ENCODE measurements at places on chromosomes 6 and 20.

GRCh38 chr6:105215506-105215905 lies 35.7 kb upstream of the POPDC3 start:
- no peak for DNase-seq

GRCh38 chr6:137799950-137800568 lies 67.0 kb upstream of the TNFAIP3 start:
- peak; percentile 34 for DNase-seq

- no peak for DNase-seq
These were observed 11.3 kb upstream of the EIF2S2 start for GRCh38 chr20:34123309-34123708.

- DNase-seq = no peak
These were observed 27.8 kb downstream of the SPATA2 start for GRCh38 chr20:49887251-49888211.

DNA sequence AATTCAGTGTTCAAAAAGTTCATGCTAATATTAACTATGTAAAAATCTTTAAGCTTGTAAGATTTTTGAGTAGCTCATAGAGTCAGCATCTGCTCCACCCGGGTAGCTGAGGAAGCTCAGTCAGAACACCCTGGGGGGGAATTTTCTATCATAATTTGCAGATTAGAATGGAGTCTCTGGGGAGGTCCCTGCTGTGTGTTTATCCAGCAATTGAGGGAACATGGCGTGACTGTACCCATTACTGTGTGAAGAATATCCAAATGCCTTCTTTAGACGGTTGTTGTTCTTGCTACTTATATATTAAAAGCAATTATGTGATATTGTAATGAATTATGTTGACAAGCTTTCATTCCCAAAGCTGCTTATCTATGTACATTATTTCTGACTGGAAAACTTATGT lies 64.8 kb downstream of the AIG1 start:
- no peak for DNase-seq

GRCh38 chr6:62516291-62517141 lies 230.5 kb upstream of the KHDRBS2 start:
- DNase-seq = no peak

DNA sequence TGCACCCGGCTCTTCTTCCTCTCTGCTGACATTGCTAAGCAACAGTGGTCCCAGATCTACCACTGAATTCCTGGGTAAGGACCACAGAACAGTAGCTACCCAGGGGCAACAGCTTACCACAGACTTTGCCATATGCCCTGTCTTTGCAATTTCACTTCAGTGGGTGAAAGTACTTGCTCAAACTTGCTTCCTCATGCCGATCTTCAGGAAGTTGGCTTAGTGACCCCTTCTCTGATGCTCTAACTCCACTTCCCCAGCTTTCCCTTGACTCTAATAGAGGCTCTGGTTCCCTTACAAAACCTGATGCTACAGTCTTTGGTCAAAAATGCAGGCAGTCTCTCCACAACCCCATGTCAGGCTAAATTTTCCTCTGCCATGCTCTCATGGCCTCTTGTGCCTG lies 3.3 kb upstream of the TAAR5 start:
- no peak for DNase-seq

DNA sequence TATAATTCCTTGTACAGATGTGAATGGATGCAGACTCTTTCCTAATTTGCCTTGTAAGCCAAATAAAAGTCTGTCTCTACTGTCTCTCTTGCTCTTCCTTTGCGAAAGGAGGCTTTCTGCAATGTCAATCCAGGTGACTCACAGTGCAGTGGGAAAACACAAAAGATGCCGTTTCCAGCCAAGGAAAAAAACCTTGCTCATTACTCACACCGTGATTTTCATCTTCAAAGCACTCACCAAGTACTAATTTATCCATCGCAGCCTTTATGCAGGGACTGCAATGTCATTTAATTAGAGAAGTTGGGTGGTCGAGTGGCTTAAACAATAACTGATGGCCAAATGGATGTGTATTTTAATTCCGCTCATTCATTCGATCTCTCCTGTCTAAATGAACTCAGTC lies 23.8 kb downstream of the SAYSD1 start:
- no peak for DNase-seq

DNA sequence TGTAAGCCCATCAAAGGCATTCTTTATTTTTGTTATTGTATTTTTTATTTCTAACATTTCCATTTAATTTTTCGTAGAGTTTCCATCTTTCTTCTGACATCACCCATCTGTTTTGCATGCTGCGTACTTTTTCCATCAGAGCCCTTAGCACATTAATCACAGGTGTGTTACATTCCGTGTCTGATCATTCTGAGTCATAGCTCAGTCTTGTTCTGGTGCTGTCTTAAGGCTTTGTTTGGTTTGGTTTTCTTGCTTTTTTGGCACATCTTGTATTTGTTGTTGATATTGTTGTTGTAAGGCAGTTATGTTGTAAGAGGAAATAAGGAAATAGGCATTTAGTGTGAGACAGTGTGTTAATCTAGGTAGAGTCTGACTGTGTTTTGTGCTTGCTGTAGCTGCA lies 214.6 kb upstream of the CDH4 start:
- DNase-seq = no peak

DNA sequence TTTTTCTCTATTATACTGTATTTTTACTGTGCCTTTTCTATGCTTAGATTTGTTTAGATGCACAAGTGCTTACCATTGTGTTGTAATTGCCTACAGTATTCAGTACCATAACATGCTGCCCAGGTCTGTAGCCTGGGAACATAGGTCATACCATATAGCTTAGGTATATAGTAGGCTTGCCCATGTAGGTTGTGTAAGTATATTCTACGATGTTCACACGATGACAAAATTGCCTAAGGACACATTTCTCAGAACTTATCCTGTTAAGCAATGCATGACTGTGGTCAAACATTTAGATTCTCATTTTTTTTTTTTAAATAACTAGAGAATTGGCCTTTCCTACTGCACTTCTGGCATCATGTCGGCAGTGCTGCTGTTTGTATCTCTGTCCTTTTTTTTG lies 253.7 kb upstream of the SUPT3H start:
- DNase-seq = no peak

GRCh38 chr20:47740121-47740861 lies 45.0 kb downstream of the SULF2 start:
- DNase-seq = no peak

- no peak for DNase-seq
These were observed 2.2 kb downstream of the HSPA1B start for GRCh38 chr6:31829633-31830283.

GRCh38 chr6:150877928-150878327 lies 12.4 kb downstream of the MTHFD1L start:
- no peak for DNase-seq

GRCh38 chr20:51801122-51801822 lies 1.0 kb downstream of the SALL4 start:
- DNase-seq = no peak

GRCh38 chr6:158756977-158757752 lies 62.0 kb downstream of the EZR start:
- DNase-seq = no peak

DNA sequence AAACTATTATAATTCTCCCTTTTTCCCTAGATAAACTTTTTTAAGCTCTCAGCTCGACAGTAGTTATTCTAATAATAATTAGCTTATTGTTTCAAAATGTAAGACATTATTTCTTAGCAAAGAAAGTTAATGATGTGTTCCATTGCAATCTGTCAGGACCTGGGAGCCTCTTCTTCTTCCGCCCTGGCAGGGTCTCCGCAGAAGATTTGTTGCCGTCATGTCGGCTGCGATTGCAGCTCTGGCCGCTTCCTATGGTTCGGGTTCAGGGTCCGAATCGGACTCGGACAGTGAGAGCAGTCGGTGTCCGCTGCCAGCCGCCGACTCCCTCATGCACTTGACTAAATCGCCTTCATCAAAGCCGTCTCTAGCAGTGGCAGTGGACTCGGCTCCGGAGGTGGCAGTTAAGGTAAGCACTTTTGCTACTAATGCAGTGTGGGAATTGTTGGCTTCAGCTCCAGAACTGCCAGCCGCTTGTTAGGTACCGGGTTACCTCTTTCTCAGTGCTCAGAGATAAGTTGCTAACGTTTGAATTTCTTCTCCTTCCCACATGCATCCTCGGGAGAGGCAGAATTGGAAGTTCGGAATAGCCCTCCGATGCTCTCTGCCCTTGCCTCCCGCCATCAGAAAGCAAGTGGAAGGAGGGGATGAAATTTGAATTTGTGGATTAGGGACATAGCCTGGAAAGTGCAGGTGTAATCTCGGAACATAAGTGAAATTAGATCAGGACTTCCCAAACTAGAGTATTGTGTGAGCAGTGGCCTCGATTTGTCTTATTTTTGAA lies at the start of gene CDC40:
Gene CDC40, plus strand, starts transcription at position 200 of the 781 bp plus-strand sequence. Its CDS starts 18 bp downstream, at position 218.
- DNase-seq = no peak

All from NCI-H226 (cell line).